Mesothelial cell of epicardium (in vitro differentiated cells): ENCODE measurements at places on chromosomes 16 and 17.

GRCh38 chr17:14068542-14069250 lies 608 bp upstream of the COX10 start:
- no peak for DNase-seq

- DNase-seq = no peak
Observed at GRCh38 chr16:68470461-68471150, 22.3 kb upstream of the SMPD3 start.

- DNase-seq = no peak
Observed at GRCh38 chr16:318628-319027, 33.9 kb downstream of the AXIN1 start.

DNA sequence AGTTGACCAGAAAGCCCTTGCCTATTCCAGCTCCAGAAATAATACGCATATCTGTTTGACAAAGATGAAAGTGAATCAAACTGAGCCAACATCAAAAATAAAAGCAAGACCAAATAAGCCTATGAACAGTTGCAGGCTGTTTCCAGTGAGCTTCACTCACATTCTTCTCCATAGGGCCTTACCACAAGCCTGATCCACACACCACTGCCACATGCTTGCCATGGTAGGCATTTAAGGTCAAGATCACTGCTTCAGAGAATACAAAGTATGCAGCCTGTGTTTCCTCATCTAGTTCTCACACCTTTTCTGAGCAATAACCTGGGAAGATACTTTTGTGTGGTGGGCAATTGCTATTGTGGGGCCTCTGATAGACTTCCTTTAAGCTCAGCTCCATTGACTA lies 1060.2 kb downstream of the CDH11 start:
- no peak for DNase-seq

DNA sequence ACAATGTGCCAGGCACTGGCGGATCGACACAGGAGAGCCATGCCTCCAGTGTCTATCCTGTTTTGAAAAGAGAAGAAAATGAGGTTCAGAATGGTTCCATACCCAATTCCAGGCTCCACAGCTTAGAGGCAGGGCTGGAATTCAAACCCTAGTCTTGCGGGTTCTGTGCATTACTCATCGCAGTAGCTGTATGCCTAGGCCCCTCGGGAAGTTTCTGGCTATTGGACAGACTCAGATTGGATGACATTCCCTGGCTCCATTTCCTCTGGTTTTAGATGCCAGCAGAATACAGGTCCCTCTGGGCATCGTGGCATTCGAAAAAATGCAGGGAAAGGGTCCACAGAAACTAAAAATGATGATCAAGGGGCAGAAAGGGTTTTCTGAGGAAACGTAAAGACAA lies 184.7 kb downstream of the COPRS start:
- no peak for DNase-seq

DNA sequence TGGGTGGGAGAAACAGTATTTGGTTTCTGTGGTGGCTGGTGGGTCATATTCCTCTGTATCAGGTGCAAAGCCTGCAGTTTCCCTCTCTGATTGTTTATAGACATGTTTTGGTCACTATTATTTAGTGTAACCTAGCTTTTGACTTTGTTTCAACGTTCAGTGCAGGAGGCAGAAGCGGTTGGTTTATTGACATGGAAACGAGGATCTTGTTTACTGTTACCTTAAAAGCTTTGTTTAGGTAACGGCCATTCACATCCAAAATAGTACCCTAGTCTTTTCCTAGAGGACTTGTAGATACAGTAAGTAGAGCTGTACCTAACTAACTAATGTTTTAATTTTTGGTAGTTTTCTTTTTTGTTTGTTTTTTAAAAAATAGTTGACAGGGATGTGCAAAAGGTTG lies 3.5 kb downstream of the MSI2 start:
- DNase-seq = no peak

DNA sequence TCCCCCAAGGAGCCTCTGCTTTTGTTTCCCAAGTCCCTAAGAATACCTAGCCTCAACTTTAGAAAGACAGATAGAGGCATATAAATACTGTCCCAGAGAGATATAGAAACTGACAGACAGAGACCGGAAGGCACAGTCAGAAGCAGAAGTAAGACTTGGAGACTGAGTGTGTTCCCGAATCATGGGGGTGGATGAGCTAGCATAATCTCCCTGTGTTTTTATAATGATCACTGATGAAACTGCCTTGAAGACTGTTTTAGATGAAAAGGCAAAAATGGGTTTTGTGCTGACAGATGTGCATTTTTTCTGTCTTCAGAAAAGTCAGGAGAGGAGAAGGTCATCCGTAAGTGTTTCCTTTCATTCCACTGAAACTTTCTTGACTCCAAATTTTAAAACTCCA lies 8.3 kb upstream of the PSMD3 start:
- DNase-seq = no peak

GRCh38 chr17:39122991-39123390 lies 28.4 kb downstream of the PLXDC1 start:
- DNase-seq = no peak
